ENCODE measurements at places on chromosomes 2 and 18. TPM values are rescaled to one million over a fixed set of nuclear protein-coding genes. Genes with fewer than 3 reads are reported as not detected.

DNA sequence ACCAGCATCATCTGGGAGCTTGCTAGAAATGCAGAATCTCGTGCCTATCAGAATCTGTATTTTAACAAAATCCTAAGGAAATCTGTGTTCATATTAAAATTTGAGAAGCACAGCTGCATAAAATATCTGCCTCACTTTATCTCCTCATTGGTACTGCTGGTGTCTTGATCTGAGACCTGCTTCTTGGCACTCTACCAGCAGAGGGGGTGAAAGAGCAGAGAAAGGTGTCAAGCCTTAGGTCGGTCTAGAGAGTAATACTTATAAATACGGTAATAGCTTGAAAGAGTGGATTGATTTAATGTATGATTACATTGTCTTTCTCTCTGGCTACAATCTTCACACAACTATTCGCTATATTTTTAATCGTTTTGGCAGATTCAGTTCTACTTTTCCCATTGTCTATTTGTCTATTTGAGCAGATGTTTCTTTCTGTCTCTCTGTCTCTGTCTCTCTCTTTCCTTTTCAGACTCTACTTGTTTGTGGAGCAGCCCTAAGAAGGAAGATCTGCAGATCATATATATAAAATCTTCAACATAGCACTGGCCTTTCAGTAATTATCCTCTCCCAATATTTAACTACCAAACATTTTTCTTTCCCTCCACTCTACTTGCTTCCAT is 1.7 kb upstream of the GCG start:
- DNase-seq: no peak

GRCh38 chr18:70499218-70499691 is 210.4 kb downstream of the SOCS6 start:
- DNase-seq: no peak

DNA sequence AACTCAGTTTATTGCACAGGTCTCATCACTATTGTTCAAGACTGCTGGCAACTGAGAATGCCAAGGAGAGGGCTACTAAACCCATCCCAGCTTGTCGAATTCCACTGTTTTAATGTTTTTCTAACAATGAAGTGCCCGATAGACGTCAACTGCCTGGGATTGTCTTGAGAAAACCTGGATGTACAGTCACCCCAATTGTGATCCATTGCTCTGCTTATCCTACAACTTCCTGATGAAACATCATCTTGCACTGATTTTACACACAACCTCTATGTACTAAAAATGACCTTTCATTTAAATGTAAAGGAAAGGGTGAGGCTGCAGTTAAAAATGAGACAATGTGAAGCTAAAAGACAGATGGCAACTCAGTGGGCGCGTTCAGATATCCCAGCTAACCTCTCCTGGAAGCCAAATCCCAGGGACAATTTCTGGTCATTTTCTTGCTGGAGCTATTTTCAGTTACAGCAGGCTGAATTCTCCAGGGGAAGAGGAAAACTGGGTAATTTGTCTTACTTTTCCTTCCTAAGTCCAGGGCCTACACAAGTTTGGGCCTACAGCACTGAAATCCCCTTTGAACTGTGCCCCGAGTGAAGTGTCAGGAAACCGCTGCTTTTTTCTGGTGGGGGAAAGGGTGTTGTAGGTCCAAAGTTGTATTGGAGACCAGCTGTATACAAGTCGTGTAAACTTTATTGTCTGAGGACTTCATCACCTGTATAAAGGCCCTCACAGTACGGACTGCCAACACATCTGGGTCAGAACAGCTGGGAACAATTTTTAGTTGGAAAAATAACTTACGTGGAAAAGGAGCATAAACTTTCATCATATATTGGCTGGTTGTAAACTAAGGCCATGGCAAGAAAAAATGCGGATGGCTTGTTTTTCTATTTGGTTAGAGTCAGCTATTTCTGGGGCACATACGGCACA is 68.9 kb upstream of the LTBP1 start:
- DNase-seq: no peak

DNA sequence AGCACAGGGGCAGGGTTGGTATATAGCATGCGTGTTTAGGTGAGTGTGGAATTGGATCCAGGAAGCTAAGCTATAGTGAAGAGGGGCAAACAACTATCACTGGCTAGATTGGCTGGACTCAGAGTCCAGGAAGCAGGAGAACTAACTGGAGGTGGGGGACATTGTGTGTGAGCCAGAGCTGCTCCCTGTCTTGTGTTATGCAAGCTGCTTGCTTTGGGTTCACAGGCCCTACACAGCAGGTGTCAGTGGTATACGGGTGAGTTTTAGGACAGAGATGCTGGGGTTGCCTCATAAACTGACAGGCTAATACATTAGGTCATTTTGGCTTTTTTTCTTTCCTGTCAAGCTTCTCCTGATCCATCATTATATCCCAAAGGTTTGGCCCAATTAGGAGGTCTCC is 87.5 kb downstream of the CCDC85A start:
- no peak for DNase-seq

DNA sequence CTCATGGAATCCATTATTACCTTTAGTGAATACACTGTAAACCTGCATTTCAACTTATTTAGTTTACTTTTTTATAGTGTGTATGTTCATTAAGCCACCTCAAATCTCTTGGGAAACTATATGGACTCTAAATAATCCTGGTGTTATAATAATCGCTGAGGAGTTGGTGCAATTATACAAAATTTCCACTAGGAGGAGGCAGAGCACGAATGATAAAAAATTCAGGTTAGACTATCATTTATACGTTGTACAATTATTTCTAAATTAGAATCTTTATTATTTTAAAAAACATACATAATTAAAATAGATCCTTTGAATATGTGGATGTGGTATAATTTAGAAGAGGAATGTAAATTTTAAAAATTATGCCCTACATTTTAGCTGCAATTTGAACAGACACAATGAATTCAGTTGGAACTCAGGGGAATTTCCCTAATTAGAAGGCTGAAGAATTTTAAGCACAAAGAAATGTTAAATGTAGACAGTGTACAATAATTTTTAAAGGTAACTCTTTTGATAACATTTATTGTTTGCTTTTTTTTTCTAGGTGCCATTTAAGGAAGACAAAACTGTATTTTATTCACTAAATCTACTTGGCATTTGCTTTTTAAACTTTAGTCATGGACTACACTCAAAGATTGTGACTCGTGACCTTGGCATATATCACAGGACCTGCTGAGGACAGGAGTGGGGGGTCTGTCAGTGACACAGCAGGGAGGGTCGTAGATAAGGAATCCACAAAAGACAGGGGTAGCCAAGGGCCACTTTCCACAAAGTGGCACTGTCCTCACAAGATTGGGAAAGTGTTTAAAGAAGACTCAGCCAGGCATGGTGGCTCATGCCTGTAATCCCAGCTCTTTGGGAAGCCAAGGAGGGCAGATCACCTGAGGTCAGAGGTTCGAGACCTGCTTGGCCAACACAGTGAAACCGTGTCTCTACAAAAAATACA is 45.5 kb downstream of the RAB12 start:
- no peak for DNase-seq

GRCh38 chr2:37205689-37206341 is 9.5 kb downstream of the CEBPZOS start:
- no peak for DNase-seq

DNA sequence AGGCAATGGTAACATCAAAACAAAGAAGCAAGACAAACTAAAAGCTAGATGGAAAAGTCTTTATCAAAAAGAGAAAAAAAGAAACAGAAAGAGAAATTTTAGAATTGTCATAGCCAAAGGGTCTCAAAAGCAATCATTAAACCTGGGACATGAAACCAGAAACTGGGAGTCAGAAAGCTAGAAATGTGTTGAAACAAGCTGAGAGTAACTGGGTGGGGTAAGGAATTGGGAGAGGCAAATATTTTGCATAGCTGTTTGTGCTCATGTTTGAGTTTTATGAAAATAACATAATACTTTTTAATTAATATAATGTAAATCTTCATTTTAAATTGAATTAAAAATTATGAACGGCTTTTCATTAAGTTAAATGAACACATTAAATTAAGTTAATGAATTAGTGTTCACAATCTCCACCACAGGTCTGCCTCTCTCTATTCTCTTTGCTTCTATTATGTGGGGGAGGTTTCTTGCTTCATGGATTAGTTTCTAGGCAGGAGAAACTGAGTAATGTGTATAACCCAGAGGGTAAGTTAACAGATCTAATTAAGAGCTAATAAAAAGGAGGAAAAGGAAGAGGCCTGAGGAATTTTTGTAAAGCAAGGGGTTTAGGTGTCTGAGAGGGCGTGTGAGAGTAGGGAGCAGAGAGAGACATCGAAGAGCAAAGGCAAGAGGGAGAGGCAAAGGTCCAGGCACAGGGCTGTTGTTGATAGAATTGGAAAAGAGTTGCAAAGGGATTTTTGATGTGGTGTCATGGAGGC is 20.0 kb upstream of the SERPINB2 start:
- DNase-seq: no peak

TUBA3E gene
- not detected for polyA plus RNA-seq

CYP26B1 gene
- polyA plus RNA-seq: 0.04 TPM

ARHGEF4 gene
- 0.95 TPM for polyA plus RNA-seq

RAB6C gene
- not detected for polyA plus RNA-seq

OSR1 gene
- 14.0 TPM for polyA plus RNA-seq

Measured in AG04450 (cell line).